ENCODE measurements at places on chromosomes 4 and X.

- no peak for DNase-seq
Measured at GRCh38 chrX:153869473-153870287, 16.3 kb downstream of the L1CAM start.

DNA sequence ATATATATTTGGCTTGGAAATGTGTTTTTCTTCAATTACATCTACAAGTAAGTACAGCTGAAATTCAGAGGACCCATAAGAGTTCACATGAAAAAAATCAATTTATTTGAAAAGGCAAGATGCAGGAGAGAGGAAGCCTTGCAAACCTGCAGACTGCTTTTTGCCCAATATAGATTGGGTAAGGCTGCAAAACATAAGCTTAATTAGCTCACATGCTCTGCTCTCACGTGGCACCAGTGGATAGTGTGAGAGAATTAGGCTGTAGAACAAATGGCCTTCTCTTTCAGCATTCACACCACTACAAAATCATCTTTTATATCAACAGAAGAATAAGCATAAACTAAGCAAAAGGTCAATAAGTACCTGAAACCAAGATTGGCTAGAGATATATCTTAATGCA is 26.1 kb downstream of the NUDT6 start:
- DNase-seq = no peak

GRCh38 chr4:108814326-108814725 is 51.5 kb upstream of the ETNPPL start:
- DNase-seq = no peak

DNA sequence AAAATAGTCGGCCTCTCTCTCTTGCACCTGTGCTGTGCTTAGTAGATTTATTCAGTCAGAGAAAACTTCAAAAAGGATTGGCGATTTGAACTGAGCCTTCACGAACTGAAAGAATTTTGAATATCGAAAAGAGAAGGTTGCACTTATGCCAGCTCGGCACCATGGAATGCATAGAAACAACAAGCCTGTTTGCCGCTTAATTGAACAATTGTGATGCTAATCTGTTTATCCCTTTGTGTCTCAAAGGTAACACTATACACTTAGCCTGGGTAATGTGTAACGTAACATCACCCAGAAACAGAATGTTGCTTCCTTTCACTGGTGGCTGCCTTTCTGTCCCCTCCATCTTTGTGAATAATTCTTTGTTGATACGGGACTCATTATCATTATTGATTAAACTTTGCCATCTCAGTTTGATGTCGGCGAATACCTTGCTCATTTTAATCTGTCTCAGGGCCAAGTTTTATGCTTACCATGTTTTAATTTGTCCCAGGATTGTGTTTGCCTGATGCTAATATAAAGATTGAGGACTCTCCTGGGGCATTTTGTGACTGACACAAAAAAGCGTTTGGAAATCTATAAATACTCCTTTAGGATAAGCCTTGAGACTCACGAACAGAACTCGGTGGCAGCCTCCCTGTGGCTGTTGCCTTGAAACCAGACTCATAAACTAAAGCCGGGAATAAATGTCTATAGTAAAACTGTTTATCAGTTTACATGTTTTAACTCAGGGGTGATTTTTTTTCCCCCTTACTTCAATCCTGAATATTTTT is 400.5 kb downstream of the RAPGEF2 start:
- DNase-seq = no peak

- DNase-seq = no peak
Measured at GRCh38 chrX:79176028-79176427, 31.5 kb downstream of the GPR174 start.

- no peak for DNase-seq
Measured at GRCh38 chr4:106287353-106287969, 28.5 kb downstream of the TBCK start.

DNA sequence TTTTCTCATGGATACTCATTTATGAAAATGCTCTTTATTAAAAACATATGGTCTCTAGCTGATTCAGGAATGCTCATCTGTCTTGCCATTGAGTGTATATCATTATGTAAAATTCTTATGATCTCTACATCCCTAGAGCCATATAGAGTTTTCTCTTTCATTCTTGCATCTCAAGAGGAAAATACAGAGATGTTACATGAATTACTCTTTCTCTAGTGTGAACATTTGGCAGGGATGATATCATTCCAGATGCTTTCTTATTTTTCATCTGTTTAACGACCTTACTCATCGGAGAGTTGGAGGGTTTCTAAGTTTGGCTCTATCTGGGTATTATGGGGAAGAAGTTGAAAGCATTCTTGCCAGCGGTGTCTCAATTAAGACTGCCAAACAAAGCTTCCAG is 202.9 kb upstream of the SLC7A11 start:
- DNase-seq = no peak

DNA sequence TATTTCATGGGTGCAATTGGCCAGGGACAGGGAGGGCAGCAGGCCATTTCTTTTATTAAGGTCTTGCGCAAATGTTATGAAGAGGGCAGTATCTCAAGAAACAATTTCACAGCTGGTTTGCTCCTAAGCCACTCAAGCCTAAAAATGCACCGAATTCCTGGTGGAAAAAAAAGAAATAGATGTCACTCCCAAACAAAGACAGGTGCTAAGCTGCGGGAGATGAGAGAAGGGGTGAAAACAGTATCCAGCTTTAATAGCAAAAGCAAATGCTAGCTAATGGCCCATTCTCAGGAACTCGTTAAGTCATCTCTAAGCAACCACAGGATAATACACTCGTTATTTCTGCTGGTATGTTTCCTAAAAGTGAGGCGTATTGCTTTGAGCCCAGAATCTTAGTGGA is 116.4 kb downstream of the ARX start:
- no peak for DNase-seq

DNA sequence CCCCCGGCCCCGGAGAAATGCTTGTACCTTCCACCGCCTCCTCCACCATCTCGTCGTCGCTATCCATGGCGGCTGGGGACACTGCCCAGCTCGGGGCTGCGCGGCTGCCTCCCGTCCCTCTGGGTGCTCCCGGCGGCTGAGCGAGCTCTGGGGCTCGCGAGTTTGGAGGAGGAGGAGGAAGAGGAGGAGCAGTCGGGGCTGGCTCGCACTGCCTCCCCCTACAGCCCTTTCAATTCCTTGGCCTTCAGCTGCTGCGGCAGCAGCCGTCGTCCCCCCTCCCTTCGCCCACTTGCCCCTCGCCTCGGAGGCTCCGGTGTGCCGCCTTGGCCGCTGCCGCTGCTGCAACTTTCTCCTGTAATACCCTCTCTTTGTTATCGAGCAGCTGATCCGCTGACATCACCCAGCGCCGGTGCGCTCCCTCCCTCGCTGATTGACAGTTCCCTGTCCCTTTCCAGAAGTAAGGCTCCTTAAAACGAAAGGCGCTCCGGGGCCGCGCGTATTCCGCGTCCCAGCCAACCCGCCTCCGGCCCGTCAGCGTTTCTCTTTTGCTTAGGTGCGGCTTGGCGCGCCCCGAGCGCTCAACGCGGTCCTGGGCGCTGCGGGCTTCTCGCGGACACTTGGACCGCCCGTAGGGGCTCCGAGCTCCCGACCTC is at the start of gene SETD7:
Gene SETD7 (minus strand): TSS at position 149 of the 653 bp plus-strand sequence. CDS start 82 bp downstream, at position 67.
- peak; percentile 63 for DNase-seq

GRCh38 chr4:94577136-94577535 is 125.4 kb downstream of the PDLIM5 start:
- no peak for DNase-seq

DNA sequence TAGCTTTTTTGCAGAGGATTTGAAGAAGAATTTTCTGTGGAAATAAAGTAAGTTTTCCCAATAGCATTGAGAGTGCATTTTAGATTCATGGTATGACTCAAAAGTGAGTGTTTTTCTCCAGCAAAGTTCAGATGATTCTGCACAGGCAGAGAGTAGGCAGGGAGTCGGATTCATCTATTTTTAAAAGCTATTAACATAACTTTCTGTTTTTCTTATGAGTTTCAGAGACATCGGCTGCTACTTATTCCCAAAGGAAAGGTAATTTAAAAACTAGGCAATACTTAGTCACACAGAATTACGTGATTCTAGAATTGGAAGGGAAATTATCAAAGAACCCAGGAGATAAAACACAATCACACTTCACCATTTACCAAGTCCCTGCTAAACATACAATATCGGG is 4.4 kb downstream of the CCDC110 start:
- DNase-seq = no peak

GRCh38 chrX:63738696-63739095 is 46.3 kb downstream of the ARHGEF9 start:
- DNase-seq = no peak

- DNase-seq = no peak
Measured at GRCh38 chr4:102836596-102836995, 9.2 kb upstream of the UBE2D3 start.

GRCh38 chrX:150575419-150575814 is 7.0 kb downstream of the MTM1 start:
- DNase-seq = peak; percentile 61

DNA sequence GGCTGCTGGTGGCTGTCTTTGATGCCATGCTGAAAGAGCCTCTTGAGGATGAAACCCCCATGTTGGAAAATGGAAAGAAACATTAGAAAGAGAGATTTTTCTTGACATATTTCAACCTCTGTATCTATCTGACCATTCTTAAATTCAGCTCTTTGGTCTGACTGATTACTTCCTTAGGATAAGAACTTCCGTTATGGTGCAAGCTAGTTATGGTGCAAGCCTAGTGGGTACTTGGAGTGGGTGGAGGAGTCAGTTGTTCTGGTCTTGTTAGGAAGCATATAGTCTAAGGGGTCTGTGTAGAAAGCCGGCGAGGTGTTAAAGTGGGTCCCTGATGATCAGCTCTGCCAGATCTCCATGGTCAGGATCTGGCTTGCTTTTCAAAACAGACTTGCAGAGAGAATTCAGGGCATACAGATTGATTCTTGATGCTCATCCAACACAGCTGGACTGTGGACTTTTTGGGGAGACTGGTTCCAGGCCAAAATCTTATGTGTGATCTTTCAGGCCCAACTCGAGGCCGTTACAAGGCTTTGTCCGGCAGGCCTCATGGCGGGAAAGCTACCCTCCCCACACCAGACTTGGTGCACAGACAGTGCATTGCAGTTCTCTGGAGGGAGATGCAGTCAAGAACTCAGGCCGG is 82.8 kb upstream of the BOD1L1 start:
- DNase-seq = no peak

GRCh38 chrX:39194673-39195072 is 393.4 kb downstream of the MID1IP1 start:
- no peak for DNase-seq

DNA sequence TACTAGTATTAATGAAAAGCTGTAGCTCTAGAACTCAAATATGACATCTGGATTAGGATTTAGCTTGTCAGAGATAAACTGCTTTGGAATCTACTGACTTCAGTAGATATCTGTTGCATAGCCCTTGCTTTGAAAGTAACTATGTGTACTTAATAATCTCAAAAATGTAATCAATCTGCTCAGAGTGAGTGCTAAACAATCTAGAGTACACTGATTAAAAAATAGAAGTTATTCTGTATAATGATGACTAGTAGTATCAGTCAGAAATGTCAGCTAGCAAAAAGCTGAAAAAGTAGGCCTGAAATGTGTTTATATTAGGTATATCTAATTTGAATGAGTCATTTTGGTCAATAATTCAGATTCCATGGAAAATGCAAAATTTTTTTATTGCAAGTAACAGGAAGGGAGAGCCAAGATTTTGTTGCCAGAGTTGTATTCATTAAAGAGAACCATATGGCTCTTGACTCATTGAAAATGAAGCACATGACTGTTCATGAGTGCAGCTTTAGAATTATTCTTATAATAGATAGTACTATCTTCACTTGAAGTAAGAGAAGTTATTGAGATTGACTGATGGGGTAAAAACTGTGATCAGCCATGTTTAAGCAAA is 20.0 kb downstream of the CLCN3 start:
- no peak for DNase-seq

DNA sequence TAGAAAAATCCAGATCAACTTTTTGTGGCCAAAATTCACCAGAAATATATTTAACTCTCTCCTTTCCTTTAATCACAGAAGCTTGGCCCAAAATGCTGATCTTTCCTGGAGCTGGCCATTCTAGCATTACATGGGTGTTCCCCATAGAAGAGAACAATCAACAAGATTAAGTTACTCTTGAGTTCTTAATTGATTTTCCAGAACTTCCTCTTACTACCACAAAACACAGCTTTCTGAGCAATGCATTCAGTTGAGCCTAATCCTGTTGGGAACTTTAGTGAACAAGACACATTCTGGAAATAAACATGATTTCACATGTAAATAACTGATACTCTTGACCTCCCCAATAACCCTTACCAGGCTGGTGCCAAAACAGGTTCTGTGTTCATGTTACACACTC is 45.4 kb upstream of the STIM2 start:
- no peak for DNase-seq

DNA sequence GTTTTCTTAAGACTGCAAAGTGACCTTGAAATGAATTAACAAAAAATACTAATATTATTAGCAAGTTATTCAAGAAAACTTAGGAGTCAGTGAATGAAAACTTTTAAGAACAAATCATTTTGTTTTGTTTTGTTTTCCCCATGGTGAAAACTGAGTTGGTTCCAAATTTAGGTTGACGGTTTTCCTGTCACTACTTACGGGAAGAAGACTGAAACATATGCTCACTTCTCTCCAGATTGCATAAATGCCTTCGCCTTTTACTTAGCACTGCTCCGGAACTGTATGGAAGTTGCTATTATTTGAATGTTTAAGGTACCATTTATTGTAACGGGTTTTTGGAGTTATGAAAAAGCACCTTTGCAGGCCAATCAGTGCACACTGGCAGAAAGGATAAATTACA is 42.8 kb downstream of the DOCK11 start:
- DNase-seq = no peak

DNA sequence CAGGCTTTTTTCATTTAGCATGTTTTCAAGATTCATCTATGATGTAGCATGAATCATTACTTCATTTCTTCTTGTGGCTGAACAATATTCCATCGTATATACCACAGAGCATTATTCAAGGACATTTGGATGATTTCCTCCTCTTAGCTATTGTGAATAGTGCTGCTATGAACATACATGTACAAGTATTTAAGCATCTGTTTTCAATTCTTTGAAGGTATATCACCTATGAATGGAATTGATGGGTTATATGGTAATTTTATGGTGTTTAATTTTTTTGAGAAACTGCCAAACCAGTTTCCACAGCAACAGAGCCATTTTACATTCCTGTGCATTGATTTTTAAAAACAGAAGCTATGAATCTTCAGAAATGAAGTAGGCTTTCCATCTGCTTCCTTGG is 36.1 kb upstream of the WDR19 start:
- DNase-seq = no peak

GRCh38 chr4:114595207-114595606 is 3.4 kb upstream of the UGT8 start:
- no peak for DNase-seq

DNA sequence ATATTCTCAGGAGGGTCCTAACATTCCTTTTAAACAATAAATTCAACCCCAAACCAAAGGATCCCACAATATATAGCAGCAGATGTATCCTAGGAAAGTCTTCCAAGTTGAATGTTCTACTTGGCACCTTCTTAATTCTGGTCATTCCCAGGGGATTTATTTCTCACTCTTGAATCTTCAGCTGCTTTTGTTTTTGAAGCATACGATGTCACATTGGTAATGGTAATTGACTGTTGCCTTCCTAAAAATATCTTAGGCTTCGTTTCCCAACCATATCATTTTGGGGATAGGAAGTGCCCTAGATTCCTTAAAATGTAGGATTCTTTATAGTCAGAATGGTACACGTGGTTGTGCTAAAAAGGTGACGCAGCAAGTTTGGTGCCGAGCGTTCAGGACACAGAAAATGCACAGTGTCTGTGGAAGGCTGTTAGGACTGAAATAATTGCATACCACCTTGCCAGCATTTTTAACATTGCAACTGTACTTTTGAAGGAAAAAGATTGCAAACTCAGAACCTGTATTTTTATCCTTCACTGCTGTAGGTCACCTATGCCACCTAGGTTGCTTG is 8.1 kb downstream of the SNX25 start:
- DNase-seq = no peak

Measured in stimulated activated naive CD4-positive, alpha-beta T cell treated with Interleukin-2 at 50 U/mL for 16 hours (primary cell).